ENCODE measurements at places on chromosomes 1 and 21. TPM values are rescaled to one million over a fixed set of nuclear protein-coding genes. Genes with fewer than 3 reads are reported as not detected.

The ANP32E gene
- 18.6 TPM for total RNA-seq

The ALX3 gene
- not detected for total RNA-seq

The ANGPTL3 gene
- not detected for total RNA-seq

The TEKT2 gene
- total RNA-seq = 0.10 TPM

The AMY1C gene
- not detected for total RNA-seq

The OLFML2B gene
- total RNA-seq = under 0.01 TPM

The UTS2 gene
- total RNA-seq = not detected

The MOB3C gene
- total RNA-seq = 7.5 TPM

The REG4 gene
- not detected for total RNA-seq

The RGSL1 gene
- not detected for total RNA-seq

The PLA2G2A gene
- not detected for total RNA-seq

The C1orf56 gene
- total RNA-seq = 2.5 TPM

The LHX8 gene
- not detected for total RNA-seq

The MTHFR gene
- total RNA-seq = 21.2 TPM

The POU3F1 gene
- not detected for total RNA-seq

The CGN gene
- total RNA-seq = under 0.01 TPM

The NT5C1A gene
- not detected for total RNA-seq

The S100A14 gene
- total RNA-seq = not detected

The SLC6A17 gene
- 0.76 TPM for total RNA-seq

The POLR3GL gene
- total RNA-seq = 8.1 TPM

The SLC45A1 gene
- total RNA-seq = 0.48 TPM

The HOOK1 gene
- under 0.01 TPM for total RNA-seq

The C1orf87 gene
- total RNA-seq = not detected

The NR5A2 gene
- total RNA-seq = 3.6 TPM

The NTNG1 gene
- total RNA-seq = 2.2 TPM

The REN gene
- total RNA-seq = 0.33 TPM

The SRGAP2C gene
- 32.8 TPM for total RNA-seq

The SPRR2F gene
- not detected for total RNA-seq

The LPAR3 gene
- total RNA-seq = not detected

The INAVA gene
- total RNA-seq = not detected

The RAB25 gene
- not detected for total RNA-seq

Data from vein endothelial cell (primary cell).